Fibroblast of skin of right biceps (primary cell): ENCODE measurements at places on chromosomes 2 and 18.

GRCh38 chr2:236892721-236893120 is 193.0 kb upstream of the COPS8 start:
- DNase-seq = no peak

DNA sequence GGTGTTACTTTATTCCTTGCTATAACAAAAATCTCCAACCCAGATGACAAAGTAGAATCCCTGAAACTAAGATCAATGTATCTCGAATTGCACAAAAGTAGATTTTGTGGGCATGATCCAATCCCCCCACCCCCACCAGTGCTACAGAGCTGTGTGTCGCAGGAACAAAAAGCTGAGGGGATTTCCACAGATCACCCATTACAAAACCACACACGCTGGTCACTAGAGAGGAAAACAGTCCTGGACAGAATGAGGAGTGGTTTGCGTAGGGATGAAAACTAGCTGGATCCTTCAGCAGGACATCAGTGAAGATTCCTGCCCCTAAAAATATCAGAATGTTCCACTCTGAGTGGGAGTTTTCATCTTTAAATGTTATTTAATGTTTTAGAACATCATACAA is 165.3 kb upstream of the STK17B start:
- DNase-seq = no peak

DNA sequence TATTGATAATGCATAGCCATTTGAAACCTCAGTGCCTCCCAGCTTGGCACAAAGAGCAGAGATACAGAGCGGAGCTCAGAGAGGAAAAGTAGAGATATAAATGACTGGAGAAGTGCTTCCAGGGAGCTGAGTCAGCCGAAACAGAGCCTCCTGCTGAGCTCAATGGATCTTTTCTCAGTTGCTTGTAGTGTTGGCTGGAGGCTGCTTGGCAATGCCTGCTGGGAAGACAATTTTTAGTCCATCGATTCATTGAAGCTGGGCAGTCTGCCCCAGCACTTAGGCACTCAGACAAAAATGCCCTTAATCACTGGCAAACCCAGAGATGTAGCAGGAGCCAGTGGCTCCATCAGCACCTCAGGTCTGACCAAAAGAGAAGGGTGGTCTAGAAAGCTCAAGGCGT is 81.3 kb upstream of the SETBP1 start:
- DNase-seq = peak; percentile 50

DNA sequence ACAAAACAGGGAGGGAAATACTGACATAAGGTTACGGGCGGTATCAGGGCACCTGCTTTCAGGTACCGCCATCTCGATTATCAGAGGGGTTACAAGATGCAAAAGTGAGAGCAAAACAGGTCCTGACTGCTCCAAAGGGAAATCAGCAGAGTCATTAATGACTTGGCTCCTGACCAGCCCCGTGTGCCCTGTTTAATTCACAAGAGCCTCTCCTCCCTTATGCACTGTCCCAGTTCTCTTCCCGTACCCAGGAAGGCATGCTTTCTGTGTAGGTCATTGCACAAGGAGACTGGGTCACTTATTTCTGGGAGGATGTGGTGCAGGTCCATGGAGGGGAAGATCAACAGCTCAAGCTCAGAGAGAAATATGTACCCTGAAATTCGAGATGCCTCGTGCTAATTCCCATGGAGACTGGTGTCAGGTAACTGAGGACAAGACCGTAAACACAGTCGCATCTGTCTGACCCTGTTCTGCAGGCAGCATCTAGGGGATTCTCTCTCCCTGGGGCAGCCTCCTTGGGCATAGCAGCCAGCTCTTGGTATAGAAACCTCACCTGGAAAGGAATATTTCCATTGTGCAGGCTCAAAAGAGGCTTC is 79.9 kb downstream of the HNRNPLL start:
- DNase-seq = no peak

DNA sequence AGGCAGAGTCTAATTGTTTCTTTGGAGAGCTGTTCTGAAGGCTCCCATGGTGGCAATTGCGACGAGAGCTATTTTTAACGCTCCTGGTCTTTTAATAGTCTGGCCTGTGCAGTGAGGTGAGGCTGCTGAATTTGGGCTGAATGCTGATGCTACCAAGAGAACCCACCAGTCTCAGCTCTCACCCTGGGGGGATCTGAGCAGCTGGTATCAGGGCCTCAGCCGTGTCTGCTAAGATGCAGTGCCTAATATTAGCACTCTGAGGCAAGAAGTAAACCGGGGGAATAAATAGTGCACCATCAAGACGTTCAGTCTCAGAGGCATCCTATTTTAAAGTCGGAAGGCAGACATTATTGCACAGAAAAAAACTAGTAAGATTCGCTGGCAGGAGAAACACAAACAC is 214.8 kb upstream of the PID1 start:
- no peak for DNase-seq

GRCh38 chr2:166126007-166126639 is 1.7 kb downstream of the SCN1A start:
- peak; percentile 7 for DNase-seq
